ENCODE measurements at places on chromosomes 16 and 17.

DNA sequence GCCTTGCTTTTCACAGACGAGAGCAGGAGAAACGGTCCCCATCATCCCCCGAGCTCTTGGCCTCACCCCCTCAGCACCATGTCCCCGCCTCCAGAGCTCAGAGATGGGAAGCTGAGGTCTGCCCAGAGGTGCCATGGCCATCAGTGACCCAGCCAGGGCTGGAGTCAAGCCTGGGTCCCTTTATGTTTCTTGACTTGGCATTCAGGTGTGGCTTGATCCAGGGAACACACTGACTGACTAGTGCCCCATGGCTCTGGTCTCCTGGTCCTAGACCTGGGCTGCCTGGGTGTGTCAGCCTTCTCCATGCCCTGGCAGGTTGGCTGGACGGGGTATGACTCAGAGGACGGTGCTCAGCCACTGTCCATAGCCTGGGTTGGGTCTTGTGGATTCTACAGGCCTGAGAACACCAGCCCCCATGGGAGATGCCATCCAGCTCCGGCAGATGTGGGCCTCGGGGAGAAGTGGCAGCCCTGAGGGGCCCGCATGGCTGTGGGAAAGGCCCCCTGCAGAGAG, 54.2 kb downstream of the ZFPM1 start:
- DNase-seq = no peak

GRCh38 chr17:77691216-77692085, 267.1 kb upstream of the TNRC6C start:
- no peak for DNase-seq

DNA sequence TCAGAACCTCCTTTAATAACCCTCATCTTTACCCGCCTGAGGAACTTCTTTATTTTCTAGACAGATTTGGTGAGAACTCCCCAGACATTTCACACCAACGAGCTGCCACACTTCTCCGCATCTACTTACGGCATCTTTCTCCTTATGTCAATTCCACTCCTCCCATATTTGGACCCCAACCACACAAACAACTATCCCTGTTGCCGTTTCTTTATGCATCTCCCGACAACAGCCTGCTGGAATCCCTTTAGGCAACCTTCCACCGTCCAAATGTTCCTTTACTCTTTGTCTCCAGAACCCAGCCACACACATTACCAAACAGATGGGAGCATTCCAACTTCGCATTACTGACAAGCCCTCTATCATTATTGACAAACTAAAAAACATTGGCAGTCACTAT, 8.8 kb upstream of the ENDOV start:
- DNase-seq = no peak

GRCh38 chr17:82649501-82650261, 1.4 kb upstream of the WDR45B start:
- no peak for DNase-seq

DNA sequence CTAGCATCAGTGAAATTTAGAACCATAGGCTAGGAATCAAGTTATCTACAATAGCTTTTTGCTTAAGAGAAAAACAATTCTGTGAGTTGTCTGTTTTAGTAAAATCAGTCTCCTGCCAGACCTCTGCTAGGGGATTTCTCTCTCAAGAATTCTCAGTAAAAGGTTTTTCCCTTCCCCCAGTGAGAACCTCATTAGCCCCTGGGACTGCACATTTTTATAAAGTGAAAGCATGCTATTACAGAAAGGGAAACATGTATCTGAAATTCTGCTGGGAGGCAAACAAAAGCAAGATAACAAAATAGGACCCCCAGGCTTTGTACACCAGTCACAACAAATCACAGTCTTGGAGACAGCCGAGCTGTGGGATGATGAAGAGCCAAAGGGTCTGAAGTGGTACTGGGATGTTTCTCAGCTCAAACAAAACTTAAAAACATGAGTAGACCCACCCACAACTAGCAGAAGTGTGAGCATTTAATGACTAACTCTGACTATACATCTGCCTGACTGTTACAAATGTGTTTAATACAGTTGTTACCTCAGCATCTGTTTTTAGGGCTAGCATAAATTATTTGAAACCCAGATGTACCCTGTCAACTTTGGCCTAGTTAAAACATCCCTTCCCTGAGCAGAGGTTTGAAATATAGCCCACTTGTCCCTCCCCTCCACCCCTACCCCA, 20.0 kb upstream of the GLG1 start:
- no peak for DNase-seq

DNA sequence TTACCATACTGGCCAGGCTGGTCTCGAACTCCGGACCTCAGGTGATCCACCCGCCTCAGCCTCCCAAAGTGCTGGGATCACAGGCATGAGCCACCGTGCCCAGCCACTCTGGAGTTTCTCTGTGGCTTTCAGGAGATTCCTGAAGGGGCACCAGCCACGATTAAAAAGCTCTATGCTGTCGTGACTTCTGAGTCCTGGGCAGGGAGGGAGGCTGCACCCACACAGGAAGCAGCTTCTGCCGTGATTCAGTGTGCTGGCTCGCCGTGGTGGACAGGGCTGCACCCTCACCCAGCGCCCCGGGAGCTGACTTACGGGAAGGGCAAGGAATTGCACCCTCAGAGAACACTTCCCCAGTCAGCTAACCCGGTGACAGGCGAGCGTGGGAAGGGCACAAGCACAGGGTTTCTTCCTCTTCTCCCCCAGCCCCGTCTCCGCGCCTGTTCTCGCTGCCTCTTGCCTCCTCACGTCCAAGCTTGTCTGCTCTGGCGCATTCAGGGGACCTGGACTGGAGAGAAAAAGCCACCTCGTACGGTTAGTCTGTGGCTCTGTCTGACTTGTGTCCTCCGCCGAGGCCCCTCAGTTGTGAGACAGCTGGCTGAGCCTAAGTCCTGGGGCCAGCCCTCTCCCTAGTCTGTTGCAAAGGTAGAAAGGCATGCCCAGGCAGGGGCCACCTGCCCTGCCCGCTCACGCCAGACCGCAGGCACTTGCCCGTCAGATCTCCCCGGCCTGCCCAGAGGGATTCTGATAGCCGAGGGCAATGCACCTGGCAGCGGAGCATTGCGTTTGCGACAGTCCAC, 145.0 kb downstream of the SEC14L1 start:
- no peak for DNase-seq

- no peak for DNase-seq
These were observed 2.0 kb downstream of the TMC5 start for GRCh38 chr16:19419698-19420075.

GRCh38 chr17:7293159-7293558, 1.3 kb downstream of the YBX2 start:
- DNase-seq = no peak

DNA sequence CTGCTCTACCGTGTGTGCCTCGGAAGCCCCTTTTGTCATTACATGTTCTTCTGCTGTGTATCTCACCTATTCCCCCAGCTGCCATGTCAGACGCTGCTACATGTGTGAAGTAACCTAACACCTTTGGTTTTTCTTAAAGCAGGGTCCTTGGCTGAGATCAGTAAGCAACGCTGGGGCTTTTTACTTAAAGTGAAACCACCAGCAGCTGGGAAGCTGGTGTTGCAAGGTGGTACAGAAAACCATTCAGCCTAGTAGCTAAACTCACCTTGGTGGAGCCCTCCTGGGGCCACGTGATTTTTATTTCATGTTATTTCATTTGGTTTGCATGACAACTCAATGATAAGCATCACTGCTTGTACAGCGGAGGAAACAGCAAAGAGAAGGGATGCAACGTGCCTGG, 62.6 kb downstream of the PLCG2 start:
- no peak for DNase-seq

DNA sequence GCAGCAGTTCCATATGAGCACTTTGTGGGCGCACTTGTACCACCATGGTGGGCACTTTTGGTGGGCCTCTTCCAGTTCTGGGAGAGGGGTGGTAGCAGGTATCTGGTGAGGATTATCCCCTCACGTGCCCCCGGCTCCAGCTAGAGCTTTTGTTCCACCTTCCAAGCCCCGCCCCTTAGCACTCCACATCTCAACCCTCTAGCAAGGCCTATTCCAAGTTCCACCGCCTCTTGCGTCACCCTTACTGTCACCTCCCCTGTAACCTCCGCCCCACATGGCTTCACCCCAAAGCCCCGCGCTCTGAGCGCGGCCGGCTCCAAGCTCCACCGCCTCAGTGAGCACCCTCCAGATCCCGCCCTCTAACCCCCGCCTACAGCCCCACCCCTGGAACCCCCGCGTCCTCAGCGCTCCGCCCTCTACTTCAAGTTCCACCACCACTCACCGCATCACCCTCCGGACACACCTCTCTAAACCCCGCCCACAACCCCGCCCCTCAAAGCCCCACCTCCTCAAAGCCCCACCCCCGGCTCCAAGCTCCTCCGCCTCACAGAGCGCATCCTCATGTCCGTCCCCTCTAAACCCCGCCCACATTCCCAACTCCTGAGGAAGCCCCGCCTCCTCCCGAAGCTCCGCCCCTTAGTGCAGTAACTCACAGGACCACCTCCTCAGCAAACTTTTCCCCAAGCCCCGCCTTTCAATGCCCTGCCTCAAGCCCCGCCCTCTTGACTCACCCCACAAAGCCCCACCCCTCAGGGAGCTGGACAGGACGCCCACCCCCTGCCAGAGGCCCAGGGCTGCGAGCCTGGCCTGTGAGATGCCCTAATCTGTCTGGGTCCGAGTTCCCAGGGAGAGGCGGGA, 11.1 kb downstream of the SCN4A start:
- DNase-seq = no peak

GRCh38 chr17:50322271-50322670, 23.7 kb upstream of the XYLT2 start:
- no peak for DNase-seq

GRCh38 chr17:2939714-2940351, 123.6 kb downstream of the OR1D5 start:
- no peak for DNase-seq

Data from muscle of arm (tissue), 14 donors.